Skeletal muscle cell (primary cell): ENCODE measurements at places on chromosomes 1 and 21.
A peak's percentile ranks its signal among the peaks of the same experiment; 100 is the strongest.

- DNase-seq = no peak
Measured at GRCh38 chr1:168671782-168672181, 57.2 kb downstream of the DPT start.

- DNase-seq = no peak
Measured at GRCh38 chr1:189662190-189662589, 815.5 kb downstream of the BRINP3 start.

GRCh38 chr1:114428083-114428754, 82.8 kb downstream of the TRIM33 start:
- DNase-seq = no peak

DNA sequence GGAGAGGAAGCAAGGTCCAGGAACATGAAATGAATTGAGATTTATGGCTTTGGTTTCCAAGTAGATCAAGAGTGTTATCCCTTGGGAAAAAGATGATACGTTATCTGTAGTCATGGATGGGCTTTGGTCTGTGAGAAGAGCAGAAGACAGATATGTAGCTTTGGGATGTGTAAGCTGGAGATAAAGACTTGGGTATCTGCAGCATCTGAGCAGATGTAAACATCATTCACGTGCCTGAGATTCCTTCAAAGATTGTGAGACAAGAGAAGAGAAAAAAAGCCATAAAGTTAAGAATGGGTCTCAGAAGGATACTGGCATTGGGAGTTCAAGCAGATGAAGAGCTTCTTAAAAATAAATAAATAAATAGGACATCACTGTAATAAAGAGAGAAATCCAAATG, 217.8 kb downstream of the PTPRC start:
- DNase-seq = no peak

DNA sequence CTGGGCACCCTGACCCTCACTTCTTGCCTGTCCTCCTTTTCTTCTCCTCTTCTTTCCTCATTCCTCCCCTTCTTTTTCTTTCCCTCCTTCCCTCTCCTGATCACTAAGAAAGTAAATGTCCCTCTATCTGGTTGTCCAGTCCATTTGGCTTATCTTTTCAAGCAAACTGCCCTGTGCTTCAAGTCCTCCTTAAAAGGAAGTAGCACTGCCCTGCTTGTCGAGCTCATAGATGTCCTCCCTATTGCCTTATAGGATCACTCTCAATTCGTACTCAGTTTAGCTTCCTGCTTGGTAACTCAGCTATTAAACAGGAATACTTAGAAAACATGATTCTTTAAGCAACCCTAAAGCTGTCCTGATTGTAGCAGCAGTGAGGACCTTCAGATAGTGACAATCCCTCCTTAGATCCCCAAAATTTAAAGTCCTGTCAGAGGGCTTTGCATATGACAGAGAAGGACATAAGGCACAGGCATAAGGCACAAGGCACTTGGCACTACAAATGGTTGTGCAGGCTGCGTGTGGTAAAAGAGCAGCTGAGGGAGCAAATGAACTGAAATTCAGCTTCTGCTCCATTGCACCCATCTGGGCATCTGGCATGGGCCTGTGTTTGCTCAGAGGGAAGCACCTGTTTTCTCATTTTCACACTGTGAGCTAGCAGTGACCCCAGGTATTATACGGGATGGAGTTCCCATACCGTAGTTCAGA, 26.1 kb upstream of the SLAMF6 start:
- no peak for DNase-seq

DNA sequence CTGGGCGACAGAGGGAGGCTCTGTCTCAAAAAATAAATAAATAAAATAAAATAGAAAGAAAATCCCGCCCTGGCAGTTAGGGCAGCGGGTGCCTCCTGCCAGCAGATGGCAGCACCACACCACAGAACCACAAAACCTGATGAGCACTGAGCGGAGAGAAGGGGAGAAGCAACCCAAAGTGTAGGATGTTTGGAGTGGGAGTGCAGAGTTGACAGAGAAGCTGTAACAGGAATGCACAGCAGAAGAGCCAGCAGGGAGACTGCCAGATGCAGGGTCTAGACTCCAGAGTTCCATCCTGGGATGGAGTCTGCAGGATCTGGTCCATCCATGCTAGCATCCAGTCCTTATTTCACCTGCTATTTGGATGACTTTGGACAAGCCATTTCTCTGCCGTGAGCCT, 29.7 kb upstream of the KIRREL1 start:
- DNase-seq = no peak

GRCh38 chr1:8937701-8938100, 8.0 kb upstream of the CA6 start:
- DNase-seq = no peak

- DNase-seq = no peak
Measured at GRCh38 chr1:108033550-108033951, 68.6 kb upstream of the VAV3 start.

DNA sequence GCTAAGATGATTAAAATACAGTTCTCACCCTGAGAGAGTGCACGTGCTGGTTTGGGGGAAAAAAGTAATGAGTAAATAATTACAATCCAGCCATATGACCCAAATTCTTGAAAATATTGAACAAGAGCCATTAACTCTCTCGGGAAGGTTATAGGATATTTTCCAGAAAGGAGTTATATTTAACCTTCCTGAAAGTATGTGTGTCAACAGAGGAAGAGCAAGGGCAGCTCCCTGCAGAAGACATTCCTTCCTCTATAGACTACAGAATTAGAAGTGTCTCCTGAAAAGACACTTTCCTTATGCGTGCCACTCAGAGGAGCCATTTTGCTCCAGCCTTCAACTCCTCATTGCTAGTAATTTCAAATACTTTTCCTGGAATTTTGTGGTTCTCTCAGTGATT, 648.7 kb downstream of the USP25 start:
- no peak for DNase-seq

DNA sequence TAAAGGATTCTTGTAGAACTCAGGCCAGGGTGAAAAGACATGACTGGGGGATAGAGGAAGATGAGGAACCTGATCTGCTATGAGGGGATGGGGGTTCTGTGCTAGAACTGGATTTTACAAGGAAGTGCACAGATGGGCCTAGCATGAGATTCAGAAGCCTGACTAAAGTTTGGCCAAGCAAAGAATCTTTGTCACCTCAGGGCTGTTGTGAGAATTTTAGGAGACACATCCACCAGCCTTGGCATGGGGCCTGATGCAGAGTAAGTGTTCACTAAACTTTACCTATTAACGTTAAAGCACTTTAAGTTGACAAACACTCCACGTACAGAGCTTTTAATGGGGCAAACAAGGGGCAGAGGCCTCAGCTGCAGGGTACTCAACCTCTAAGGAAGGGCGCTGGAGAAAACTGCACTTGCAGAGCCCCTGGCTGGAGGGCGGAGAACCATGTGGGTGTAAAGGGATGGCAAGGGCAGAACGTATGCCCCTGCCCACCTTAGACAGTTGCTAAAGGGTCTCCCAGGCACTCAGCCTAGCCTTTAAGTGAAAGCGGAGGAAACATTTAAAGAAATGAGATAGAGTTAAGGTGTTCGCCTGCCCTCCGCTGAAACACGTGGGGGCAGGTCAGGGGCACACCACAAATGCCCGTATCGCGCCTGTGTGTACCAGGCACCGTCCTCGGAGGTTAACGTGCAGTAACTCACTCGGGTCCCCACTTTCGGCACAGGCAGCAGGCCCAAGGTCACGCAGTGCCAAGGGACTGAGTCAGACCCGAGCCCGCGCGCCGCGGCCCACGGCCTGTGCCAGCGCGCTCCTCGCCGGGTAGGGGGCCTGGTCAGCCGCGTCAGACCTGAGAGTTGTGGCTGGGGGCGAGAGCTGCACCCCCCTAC, 990 bp upstream of the MRPS6 start:
- DNase-seq = no peak

- no peak for DNase-seq
Measured at GRCh38 chr1:11134251-11134897, 34.7 kb upstream of the EXOSC10 start.

- DNase-seq = no peak
Measured at GRCh38 chr1:6461051-6461530, 4.9 kb downstream of the TNFRSF25 start.

GRCh38 chr1:15703562-15703961, 19.4 kb downstream of the PLEKHM2 start:
- peak; percentile 78 for DNase-seq

- no peak for DNase-seq
Measured at GRCh38 chr1:22609291-22609690, 27.1 kb upstream of the C1QA start.

- DNase-seq = no peak
Measured at GRCh38 chr1:163205513-163205912, 2.8 kb upstream of the RGS5 start.

GRCh38 chr1:160050619-160051018, 18.8 kb upstream of the PIGM start:
- no peak for DNase-seq

DNA sequence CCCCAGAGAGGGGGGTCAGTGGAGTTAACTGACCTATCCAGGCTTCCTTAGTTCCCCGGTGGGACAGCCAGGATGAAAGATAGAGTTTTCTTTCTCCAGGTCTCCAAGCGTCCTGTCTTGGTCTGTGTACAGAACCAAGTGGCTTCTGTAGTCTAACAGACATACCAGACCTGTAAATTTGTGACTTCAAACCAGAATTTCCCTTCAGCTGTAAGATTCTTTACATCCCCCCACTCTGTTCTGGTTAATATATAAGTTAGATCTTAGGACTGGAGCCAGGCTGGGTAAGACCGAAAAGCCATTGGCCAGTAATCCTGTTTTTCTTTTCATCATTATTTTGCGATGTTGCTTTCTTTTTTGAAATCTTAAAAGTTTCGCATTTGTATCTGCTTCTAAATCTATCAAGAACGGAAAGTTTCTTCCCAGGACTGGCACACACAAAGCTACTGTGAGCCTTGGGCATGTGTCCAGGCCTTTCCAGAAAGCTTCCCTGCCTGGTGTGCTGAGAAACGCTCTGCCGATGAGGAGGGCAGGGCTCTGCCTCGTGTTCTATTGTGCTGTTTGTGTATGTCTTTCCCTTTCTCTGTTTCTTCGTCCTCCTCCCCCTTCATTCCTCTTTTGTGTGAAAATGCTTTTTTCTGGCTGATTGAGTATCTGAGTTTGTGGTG, 72.3 kb downstream of the RGL1 start:
- DNase-seq = no peak

DNA sequence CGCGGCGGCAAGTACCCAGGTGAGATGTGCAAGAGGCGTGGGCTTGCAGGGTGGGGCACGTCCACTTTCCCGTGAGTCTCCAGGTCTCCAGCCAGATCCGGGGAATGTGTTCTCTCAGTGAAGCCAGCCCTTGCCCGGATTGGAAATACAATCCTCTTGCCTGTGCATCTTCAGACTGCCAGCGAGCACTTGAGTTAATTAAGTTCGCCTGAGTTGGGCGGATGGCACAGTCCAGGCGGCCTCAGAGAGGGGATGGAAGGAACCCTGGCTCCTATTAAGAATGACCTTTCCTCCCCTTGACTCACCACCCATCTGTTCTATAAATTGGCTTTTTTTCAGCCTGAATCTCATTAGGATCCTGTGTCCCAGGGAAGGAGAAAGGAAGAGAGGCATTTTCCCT, 33.3 kb upstream of the CNTN2 start:
- DNase-seq = no peak

DNA sequence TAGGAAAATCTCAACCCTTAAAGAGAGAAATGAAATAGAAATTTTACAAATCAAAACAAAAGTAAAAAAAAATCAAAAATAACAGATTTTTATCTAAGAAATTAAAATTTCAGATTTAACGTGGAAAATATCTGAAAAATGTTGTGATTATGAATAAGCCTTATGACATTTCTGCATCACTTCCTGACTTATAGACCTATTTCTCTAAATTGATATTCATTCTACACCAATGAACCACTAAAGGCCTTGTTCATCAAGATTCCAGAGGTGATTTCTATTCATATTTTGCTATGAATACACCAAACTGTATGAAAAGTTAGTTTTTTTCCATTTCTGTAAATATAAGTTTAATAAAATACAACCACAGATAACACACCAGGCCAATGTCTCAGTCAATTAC, 261.5 kb downstream of the SMYD3 start:
- DNase-seq = no peak

GRCh38 chr1:187655104-187655503, 826.4 kb downstream of the PLA2G4A start:
- no peak for DNase-seq

DNA sequence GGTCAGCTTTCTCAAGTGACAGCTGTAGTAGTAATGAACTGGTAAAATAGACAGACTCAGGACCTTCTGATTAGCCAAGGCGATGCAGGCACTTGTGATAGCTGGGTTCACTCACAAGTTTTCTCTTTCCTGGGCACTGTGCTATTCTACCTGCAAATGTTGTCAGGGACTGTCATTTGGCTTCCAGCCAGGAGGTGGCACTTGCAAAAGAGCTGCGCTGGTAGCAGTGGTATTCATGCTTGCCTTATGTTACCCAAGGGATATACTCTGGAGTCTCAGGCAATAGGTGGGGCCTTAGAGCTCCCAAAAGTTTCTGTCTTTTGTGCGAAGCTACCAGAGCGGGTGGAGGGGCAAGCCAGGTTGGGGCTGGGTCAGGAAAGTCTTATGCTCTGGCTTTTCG, 23.5 kb downstream of the IFI44 start:
- DNase-seq = no peak

- DNase-seq = no peak
Measured at GRCh38 chr1:172820475-172821158, 161.7 kb downstream of the FASLG start.

- DNase-seq = no peak
Measured at GRCh38 chr1:206568256-206568655, 44.0 kb downstream of the EIF2D start.

DNA sequence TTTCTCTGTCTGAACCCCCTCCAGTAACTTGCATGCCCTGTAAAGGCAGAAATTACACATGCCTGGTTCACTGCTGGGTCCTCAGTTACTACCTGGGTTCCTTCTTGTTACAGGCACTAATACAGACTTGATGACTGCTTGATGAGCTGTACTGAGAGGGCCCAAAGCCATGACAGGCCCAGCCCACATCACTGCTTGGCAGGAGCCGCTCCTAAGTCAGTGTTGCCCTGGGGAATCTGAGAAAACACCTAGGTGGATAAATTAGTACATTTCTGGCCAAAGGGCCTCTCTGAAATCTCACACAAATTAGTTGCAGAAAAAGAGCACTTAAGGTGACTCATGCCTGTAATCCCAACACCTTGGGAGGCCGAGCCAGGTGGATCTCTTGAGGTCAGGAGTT, 37.8 kb upstream of the IRF2BP2 start:
- DNase-seq = no peak

- DNase-seq = no peak
Measured at GRCh38 chr1:5620997-5621396, 371.2 kb downstream of the NPHP4 start.

DNA sequence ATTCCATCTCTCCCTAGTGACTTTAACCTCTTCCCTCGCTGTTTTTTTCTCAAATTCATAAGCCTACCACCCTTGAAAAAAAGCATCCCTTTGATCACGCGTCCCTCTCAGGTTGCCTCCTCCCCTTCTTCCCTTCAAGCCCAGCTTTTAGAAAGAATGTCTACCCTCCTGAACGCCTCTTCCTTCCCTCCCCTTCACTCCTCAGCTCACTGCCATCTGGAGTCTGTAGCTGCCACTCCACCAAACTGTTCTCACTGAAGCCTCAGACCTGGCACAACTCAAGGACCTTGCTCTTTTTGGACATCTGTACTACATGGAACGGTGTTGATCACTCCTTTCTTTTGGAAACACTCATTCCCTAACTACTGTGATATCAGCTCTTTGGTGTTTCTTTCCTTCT, 80.6 kb downstream of the SLC25A24 start:
- DNase-seq = no peak

- DNase-seq = no peak
Measured at GRCh38 chr1:233368789-233369130, 41.2 kb downstream of the MAP3K21 start.

- no peak for DNase-seq
Measured at GRCh38 chr1:33841494-33841893, 22.4 kb upstream of the HMGB4 start.
